ENCODE measurements at places on chromosomes 5 and 9.

GRCh38 chr9:88106492-88106891 lies 31.8 kb downstream of the SPATA31C2 start:
- DNase-seq: no peak

DNA sequence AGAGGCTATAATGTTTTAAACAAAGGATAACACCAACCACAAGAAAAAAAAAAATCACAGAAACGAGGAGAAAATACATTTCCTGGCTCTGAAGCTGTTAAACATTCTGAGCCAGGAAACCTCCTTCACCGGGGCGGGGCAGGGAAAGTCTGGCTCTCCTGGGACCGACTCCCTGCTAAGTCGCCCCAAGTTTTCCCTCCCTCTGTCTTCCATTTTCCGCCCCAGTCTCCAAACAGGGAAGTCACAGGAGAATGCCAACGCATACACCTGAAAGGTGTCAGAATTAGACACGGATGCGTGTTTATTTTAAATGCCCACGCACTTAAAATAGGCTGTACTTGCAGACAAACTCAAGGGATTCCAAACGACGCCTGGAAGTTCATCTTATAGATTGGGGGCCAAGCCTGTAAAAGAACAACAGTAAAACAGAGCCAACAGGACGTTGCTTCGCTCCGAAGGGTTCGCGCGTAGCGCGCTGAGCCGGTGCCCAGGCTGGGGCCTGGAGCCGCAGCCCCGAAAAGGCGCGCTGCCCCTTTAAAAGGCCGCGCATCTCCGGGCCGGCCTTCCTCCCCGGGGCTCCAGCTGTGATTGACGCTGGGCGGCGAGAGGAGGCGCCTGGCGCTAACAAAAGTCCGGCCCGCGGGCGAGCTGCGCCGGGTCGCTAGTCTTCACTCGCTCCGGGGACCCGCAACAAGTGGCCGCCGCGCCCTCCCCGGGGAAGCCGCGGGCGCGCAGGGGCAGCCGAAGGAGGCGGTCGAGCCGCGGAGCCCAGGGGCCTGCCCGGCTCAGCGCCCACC lies at the start of gene FBXL7:
FBXL7 (plus strand) TSS at position 653 of the 797 bp plus-strand sequence.
- no peak for DNase-seq

DNA sequence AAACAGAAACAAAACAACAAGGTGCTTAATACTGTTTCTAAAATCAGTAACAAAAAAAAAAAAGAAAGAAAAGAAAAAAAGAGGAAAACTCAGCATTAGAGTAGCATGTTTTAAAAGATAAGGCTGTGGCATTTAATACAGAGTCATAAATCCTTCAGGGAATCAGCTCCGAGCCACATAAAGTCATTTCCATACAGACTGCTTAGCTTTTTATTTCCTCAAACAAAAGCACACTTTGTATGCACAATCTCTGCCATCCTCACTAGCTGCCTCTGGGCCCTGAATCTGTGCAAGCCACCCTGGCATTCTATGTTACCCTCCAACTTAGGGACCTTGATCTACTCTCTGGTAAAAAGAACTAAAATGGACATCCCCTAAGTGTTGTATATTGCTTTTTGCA lies 87.6 kb downstream of the SEMA6A start:
- no peak for DNase-seq

DNA sequence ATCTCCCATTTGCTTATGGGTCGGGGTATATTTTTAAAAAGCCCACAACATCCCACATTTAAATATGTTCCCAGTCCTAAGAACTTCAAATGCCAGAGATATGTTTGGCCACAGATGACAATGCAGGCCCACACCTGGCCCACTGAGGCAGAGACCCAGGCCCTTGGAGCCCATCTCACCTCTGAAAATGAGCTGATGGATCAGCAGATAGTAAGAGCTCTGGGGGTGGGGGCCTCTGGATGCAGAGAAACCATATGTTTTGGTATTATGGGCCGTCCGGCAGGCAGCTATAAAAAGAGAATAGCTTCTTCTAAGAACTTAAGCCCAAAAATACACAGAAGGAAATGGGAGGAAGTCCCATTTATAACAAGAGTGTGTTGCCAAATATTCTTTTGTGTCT lies 256.0 kb downstream of the GRIA1 start:
- no peak for DNase-seq

- DNase-seq: no peak
Observed at GRCh38 chr9:113503613-113504211, 40.2 kb downstream of the RGS3 start.

DNA sequence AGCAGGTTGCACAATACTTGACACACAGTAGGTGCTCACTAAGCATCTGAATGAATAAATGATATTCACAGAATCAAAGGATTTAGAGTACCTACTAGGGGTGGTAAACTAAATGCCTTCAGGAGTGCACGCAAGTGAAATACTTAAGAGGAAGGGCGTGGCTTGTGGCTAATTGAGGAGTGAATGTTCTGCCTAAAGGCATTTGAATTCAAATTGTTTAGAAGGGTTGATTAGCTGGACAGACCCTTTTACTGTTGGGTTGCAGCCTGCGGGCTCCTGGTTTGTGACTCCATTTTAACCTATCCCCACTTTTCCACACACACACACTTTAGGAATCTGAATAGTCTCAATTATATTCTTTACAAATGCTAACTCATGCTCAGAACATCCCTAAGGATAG lies 63.1 kb downstream of the PPP2R2B start:
- DNase-seq: no peak

DNA sequence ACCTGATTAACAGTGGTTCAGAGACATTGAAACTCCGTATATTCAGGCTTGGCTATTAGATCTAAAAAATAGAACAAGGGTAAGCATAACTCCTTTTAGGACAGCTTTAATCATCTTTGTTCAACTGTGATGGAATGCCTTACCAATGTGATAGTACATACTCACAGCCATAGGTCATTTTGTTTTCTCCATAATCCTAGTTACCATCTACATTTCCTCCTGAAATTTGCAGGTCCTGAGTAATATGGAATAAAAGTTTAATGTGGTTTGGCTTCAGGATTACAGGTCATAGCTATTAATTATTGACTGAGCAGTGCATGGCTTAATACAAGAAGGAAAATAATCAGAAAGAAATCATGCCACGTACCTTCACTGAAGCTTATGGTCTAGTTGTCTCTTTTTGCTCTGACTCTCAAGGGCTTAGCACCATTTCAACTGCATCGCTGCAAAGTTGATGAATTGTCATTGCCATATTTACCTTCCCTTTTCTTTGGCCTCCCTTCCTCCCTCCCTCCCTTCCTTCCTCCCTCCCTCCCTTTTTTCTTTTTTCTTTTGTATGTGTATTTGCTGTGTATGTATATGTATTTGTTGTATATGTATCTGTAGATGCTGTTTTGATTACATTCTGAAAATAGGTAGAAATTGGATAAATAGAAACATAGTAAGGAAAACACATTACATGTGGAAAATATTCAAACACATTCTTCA lies 250.9 kb upstream of the ZNF608 start:
- DNase-seq: no peak

- no peak for DNase-seq
Observed at GRCh38 chr9:25918761-25919160, 240.5 kb upstream of the TUSC1 start.

- no peak for DNase-seq
Observed at GRCh38 chr9:34862836-34863235, 95.2 kb upstream of the PHF24 start.

- no peak for DNase-seq
Observed at GRCh38 chr5:123819833-123820232, 307.9 kb downstream of the CSNK1G3 start.
